ENCODE measurements at places on chromosomes 6 and 20. TPM values are rescaled to one million over a fixed set of nuclear protein-coding genes. Genes with fewer than 3 reads are reported as not detected.

Gene ULBP2
- 0.20 TPM for total RNA-seq

Gene KIF13A
- total RNA-seq = 2.0 TPM

Gene PTCRA
- not detected for total RNA-seq

Gene ROMO1
- 44.2 TPM for total RNA-seq

Gene CLVS2
- not detected for total RNA-seq

Gene EGFL8
- 18.9 TPM for total RNA-seq

Gene HDGFL1
- total RNA-seq = not detected

Gene BPIFB2
- not detected for total RNA-seq

Gene SIRPA
- total RNA-seq = 0.57 TPM

Gene PRL
- total RNA-seq = not detected

Gene COL21A1
- total RNA-seq = not detected

GRCh38 chr6:35737413-35738211, 780 bp downstream of the ARMC12 start:
- no peak for DNase-seq

DNA sequence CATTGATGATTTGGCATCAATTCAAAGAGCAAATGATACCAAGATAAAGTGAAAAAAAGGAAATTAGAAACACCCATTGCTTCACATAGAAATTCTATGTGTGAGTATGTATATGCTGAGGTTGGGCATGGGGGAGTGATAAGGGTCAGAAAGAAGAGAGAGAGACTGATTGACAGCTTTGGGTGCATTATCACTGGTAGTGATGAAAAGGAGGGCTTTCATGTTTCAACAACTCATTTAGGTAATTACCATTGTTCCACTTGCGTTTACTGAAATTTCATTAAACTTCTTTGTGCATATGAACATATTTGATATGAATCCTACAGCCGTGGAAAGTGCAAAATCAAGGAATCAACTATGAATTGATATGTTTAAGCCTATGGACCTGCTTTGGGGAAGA, 84.7 kb downstream of the ADGRB3 start:
- DNase-seq = no peak

- DNase-seq = no peak
Measured at GRCh38 chr6:1625794-1626435, 16.2 kb downstream of the FOXC1 start.

DNA sequence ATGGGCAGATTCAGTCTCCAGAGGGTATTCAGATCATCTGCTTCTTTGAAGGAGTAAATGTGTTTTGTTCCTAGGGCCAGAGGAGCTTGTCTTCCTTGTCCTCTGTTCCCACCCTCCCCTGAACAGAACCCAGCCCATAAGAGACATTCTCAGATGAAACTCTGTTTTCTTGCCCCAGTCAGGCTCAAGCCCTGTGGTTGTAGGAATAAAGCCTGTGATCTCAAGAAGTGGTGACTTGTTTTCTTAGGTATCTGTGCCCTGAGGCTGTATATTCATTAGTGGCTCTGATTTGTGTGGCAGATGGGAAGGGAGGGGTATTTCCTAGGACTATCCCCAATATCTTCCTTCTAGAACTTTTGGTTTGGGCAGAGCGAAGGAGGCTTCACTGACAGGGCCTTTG, 27.9 kb downstream of the GSS start:
- no peak for DNase-seq

DNA sequence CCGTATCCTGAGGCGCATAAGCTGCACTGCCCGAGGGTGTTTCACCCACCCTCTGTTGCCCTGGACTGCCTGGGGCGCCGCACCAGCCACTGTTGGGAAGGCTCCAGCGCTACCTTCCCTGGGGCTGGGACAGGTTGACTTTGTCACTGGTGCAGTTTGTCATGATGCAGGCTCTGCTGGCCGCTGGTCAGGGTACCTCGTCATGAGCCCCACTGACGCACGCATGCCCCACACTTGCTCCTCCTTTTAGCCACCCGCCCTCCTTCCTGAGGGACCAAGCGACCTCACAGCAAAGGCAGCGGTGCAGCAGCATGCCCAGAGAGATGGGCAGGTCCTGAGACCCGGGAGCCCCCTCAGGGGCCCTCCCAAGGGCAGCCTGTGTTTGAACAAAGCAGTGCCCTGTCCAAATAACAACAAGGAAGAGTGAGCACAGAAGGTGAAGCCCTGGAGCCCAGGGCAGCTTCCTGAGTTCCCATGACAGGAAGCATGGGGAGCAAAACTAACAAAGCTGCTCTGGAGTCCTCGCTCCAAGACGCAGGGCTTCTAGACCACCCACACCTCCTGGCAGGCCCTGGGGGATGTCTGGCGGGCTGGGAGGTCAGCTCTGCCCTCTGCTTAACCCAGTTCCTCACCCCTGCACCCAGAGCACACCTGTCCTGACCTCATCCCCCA, 50.1 kb upstream of the SMOC2 start:
- DNase-seq = no peak

GRCh38 chr6:24334285-24334684, 23.6 kb downstream of the DCDC2 start:
- DNase-seq = no peak

GRCh38 chr6:79713701-79714322, 82.7 kb downstream of the SH3BGRL2 start:
- DNase-seq = peak; percentile 67

- no peak for DNase-seq
Measured at GRCh38 chr20:59997896-59998295, 39.7 kb downstream of the CDH26 start.

- no peak for DNase-seq
Measured at GRCh38 chr20:60935971-60936370, 316.1 kb upstream of the CDH4 start.

- DNase-seq = no peak
Measured at GRCh38 chr20:21162631-21163030, 36.7 kb downstream of the KIZ start.

DNA sequence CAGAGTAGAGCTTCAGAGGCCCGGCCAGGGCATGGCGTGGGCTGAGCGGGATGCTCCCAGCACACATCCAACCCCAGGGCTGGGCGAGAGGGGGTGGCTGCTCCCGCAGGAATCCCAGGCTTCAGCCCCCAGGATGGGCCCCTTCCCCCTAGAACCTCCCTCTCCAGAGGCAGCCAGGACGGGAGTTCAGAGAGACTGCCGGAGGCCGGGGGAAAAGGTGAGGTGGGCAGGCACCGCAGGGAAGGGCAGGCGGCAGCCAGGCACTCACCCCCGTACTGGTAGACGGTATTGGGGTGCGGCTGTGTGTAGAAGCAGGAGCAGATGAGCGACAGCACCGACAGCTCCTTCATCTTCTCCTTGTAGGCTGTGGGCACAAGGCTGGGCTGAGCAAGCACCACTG, 9.3 kb downstream of the STMN3 start:
- no peak for DNase-seq

GRCh38 chr6:86456821-86457220, 480.5 kb upstream of the HTR1E start:
- no peak for DNase-seq

GRCh38 chr6:109069746-109070145, 24.9 kb downstream of the SESN1 start:
- no peak for DNase-seq

DNA sequence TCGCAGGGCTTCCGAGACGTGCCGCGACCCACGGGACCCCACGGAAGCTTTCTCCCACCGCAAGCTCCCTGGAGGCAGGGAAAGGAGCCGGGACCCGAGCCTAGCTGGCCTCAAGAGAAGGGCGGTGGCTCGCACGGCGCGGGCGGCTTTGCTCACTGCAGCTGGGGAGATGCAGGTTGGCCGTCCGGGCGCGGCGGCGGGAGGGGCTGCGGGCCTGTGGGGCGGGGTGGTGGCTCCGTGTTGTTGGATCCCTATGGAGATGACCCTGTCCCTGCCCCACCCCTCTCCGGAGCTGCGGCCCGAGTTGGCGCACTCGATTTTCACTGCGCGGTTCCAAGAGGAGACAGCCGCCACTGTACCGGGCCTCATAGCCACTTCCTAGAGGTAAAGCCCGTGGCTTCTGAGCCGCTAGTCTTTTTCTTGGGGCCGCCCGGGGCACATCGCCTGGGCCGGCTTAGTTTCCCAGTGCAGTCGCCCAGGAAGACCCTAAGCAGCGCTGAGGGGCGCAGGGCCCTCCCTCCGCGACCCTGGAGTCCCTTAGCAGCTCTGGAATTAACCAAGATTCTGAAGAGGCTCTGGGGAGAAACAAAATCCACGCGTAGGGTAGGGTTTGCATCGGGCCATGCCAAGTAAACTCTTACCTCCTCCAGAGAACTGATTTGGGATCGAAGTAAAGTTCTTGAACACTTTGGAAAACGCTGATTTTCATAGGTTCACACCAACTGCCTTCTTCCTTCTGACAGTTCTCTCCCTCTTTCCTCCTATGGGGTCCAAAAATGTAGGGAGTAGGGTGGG, at the start of gene ECT2L:
ECT2L (plus strand) TSS at position 279 of the 795 bp plus-strand sequence. CDS start 17,188 bp downstream, outside the sequence.
- DNase-seq = no peak

GRCh38 chr6:20241102-20241501, 28.8 kb upstream of the MBOAT1 start:
- DNase-seq = no peak

DNA sequence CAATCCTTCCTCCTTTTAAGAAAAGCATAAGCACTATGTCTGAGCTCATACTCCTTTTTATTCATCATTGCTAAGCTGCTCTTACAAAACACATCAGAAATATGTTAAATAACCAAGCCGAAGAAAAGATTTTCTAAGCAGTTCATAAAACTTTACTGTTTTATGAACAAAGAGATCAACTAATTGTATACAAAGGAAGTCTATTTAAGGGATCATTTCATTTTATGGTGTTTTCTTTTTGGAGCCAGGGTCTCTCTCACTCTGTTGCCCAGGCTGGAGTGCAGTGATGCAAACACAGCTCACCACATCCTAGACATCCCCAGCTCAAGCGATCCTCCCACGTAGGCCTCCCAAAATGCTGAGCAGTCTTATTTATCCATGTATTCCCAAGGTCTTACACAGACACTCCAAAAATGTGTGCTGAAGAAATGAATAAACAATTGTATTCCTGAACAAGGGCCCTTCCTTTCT, 9.3 kb downstream of the NUDT3 start:
- DNase-seq = no peak

DNA sequence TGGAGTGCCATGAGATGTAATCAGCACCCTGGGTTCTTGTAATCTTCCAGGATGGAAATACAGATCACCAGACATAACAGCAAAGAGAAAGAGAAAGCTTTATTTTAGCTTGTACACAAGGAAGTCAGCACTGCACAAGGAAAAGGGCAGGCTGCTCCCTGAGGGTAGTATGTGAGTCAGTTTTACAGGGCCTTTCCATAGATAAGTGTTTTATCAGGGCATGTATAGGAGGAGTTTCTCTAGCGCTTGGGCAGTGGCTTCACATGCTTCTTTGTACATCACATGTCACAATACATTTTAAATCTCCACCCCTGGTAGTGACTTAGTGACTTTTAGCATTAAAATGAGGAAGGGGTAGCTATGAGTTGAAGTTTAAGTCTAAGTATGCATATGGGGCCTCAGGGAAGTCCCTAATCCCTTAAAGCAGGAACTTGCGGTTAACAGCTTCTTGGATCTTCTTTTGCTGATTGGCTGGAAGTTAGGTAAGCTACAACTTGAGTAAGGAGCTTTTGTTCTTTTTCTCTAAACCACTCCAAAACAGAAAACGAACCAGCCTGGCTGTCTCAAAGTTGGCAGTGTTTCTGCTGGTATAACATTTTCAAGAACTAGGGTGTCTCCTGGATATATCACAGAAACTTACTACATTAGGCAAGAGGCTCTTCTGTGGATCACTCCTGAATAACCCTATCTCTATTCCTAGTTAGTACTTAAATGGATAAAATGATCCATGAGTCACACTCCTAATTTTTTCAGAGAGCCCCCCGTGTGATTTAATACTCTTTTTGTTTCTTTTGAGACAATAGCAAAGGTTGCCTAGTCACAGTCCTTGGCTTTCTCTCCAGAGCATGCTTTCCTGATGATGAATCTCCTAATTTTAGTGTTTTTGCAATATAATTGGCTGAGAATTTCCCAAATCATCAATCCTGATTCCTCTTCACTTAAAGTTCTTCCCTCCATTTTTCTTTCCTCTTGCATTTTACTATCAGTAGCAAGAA, 60.2 kb downstream of the MRAP2 start:
- no peak for DNase-seq

DNA sequence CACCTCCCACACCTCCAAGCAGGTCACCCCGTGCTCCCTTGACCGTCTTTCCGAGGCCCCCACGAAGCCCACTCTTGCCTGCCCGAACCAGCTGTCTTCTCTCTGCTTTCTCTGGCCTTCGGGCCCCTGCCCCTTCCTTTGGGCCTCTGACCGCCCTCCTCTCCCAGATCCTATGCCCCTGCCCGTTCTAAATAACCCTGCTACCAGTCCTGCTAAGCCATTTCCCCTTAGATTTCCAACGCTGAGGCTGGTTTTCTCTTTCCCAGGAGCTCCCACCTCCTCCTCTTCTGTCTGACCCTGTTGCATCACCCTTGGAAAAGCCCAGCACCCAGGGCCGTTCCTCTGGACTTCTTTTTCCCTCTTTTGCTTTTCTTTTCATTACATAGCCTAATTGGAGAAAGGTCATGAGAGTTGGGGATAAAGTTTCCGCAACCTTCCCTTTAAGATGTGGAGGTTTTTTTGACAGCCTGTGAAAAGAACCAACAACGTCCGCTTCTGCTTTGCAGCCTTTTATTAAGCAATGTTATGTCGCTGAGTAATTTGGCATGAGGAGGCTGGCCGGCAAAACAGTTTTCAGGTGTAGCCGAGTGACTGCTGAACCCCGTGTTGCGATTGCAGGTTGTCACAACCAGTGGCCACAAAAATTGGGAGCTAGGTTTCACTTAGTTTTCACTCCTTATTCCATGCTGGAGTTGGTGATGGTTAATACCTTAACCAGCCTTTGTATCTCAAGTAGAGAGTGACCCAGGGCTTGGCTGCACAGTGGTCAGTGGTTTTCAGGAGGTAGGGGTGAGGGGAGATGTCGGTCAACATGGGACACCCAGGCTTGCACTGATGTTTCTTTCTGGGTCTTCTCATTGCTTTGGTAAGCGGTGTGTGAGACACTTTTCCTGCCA, 970 bp downstream of the BLTP3A start:
- no peak for DNase-seq

DNA sequence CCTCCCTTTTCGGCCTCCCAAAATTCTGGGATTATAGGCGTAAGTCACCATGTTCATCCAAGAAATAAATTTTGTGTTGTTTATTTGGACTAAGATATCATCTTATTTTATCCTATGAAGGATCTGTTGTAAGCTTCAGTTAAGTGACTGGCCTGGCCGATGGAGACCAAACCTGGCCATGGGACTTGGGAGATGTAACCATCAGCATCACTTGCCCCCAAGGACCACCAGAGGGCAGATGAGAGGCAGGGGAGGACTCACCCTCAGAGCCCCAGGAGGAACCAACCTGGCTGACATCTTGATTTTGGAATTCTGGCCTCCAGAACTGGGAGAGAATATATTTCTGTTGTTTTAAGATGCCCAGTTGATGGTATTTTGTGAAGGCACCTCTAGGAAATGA, 266.7 kb downstream of the CDH26 start:
- no peak for DNase-seq

GRCh38 chr6:162817196-162817595, 89.4 kb downstream of the PACRG start:
- no peak for DNase-seq

DNA sequence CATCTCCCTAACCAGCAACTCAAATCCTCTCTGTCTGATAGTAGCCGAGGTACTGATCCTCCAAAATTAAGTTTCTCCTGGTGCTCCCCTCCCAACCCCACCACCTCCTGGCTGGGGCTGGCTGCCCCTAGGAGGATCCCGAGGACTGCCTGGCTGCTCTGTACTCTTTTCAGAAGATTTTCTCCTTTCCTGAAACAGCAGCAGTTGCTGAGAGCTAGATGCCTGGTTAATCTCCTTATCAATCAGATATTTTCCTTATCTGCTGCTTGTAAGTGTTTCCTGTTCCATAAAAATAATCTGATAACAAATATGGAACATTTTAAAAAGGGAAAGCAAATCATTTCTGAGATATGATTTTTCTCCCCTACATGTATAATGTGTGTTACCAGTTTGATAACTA, 52.8 kb downstream of the ZMYND8 start:
- DNase-seq = no peak

- DNase-seq = no peak
Measured at GRCh38 chr20:371755-372542, 8.6 kb upstream of the TRIB3 start.
